ENCODE measurements at places on chromosomes 3 and 15.

GRCh38 chr3:66673293-66673692 lies 172.5 kb upstream of the LRIG1 start:
- no peak for DNase-seq

GRCh38 chr3:139764936-139765335 lies 87.2 kb upstream of the NMNAT3 start:
- DNase-seq = no peak

DNA sequence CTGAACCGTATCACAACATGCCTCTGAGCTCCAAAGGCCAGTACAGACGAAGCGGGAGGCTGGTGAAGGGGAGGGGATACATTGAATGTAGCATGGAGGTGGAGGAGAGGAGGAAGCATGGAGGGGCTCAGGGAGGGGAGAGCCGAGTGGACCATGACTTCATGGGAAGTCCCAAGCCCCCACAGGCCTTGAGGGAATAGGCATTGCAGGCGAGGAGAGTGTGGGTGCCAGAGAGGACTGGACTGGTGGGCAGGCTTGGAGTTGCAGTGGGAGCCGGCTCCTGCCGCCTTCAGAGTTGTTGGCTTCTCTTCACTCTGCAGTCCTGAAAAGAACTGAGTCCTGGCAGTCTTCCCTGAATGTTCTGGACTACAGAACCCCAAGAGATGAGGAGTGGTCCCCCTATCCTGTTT lies 3.3 kb upstream of the RNU6-1 start:
- no peak for DNase-seq

DNA sequence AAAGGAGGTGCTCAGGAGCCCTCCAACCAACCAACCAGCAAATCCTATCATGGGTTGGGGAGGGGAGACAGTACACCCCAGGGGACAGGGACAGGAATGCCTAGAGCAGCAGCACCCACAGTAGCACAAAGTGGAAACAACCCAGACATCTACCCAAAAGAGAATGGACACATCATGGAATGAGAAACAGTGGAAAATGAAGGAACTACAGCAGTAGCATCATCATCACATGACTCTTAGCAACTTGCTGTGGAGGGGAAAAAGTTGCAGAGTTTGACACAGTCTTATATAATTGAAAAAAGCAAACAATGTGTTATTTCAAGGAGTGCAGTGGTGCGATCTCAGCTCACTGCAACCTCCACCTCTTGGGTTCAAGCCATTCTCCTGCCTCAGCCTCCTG lies 11.0 kb downstream of the C3orf22 start:
- no peak for DNase-seq

DNA sequence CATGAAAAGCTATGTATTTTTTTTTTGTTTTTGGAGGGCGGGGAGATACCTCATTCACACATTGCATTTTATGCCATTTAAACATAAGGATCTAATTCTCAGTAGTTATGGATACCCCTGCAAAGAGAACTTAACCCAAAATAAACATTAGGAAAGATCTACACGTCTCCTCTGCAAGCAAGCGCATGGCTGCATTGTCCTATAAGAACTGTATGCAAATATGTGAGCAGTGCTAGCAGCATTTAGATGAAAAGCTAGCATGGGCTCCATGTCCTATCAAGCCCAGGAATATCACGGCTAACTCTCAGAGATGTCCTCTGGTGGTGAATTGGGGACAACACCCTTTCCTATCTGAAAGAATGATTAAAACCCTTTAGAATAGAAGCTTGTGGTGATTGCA lies 292.8 kb downstream of the MEX3B start:
- DNase-seq = no peak

GRCh38 chr3:178472941-178473340 lies 63.3 kb upstream of the KCNMB2 start:
- no peak for DNase-seq

DNA sequence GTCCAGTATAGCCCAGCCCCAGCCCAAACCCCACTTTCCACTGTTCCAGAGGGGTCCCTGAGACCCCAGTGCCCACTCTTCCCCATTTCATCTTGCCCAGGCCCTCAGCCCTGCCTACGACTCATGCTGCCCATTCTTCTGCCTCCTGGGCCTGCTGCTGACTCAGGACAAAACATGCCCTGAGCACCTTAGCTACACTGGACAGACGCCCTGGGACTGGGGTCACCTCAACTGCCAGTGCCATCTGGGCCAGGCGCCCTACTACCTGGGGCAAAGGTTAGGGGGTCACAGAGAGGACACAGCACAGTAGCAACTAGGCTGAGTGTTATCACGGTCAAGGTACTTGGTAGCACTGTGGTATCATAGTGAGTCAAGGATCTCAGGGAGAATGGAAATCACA lies 2.6 kb upstream of the LAMB2 start:
- DNase-seq = no peak

- no peak for DNase-seq
These were observed 555.2 kb downstream of the MAGI1 start for GRCh38 chr3:65483480-65483879.

GRCh38 chr3:13594991-13595421 lies 46.1 kb downstream of the FBLN2 start:
- DNase-seq = no peak

GRCh38 chr3:43028678-43029490 lies 49.8 kb downstream of the GASK1A start:
- no peak for DNase-seq

DNA sequence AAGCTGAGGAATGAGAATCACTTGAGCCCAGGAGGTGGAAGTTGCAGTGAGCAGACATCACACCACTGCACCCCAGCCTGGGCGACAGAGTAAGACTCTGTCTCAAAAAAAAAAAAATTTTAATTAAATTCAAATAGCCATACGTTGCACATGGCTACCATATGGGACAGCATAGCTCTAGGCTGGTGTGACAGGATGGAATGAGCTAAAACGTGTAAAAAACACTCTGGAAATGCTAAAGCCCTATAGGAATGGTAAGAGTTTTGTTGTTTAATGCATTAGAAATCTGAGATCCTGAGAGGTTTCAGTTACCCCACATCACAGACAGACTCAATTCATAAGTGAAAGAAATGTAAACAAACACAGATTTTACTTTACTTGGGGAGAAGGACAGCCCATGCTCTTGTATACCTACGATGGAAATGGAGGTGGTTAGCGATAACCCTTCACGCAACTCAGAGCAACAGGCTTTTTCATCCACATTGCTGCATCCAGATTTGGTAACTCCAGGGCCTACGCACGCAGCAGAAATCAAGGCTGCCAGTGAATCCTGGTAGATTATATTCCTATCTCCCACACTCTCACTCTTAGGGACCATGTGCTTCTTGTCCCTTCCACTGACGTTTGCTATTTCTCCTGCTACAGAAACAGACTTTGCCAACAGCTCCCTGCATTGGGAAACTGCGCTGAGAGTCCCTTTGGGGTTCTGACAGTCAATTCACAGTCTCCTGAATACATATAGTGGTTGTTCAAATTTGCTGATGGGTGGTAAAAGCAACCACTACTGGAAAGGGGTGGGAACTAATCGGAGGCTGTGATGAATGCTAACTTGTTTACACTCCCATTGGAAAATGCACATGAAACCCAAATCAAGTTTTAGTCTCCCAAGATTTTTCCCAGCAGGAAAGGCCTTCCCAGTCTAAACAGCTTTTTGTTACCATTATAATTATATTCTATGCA lies 3.1 kb downstream of the SH3BP5 start:
- no peak for DNase-seq

DNA sequence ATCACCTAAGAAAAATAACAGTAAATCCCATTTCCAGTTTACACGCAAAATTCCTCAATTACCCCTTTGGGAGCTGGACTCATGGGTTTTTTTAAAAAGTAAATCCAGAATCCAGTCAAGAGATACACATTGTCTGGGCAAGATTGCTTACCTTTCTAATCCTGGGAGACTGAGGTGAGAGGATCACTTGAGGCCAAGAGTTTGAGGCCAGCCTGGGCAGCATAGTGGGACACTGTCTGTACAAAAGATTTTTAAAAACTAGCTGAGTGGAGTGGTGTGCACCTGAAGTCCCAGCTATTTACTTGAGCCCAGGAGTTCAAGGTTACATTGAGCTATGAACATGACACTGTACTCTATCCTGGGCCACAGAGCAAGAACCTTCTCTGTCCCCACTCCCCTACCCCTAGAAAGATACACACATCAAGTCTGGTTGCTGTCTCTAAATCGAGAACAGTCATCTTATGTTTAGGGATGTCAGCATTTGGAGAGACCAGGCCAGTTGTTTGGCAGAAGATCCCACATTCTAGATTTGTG lies 39.0 kb downstream of the DAG1 start:
- DNase-seq = no peak

DNA sequence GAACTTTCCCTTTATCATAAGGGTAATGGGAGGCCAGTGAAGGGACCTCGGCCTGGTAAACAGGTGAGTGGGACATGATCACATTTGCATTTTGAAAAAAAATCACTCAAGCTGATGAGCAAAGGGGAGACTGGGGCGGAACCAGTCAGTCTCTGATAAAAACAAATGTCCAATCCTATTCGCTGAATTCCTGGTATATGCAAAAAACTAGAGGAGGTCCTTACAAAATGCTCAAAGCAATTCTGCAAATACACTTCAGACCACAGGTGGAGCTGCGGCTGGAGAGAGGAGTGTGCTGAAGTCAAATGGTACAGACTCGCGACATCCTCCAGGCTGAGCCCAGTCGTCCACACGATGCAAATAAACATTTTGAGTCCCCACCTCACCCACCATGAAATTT lies 166.7 kb downstream of the FOXP1 start:
- no peak for DNase-seq

All from NCI-H2171 (cell line).